Ovary (tissue), 10 donors: ENCODE measurements at places on chromosomes 7 and 10.

GRCh38 chr10:5620223-5620721 is 46.1 kb downstream of the ASB13 start:
- DNase-seq, result peak; percentile 79
- no peaks in the 10 kb centered on the region for H3K27me3 ChIP-seq
- peak overlapping the region; percentile 35 for H3K27ac ChIP-seq

- H3K4me1 ChIP-seq, result no peaks in the 10 kb centered on the region
- H3K4me3 ChIP-seq, result no peak overlapping the region
- DNase-seq, result no peak
- H3K36me3 ChIP-seq, result no peaks in the 10 kb centered on the region
Observed at GRCh38 chr10:79601939-79602338, 8.8 kb upstream of the SFTPA1 start.

GRCh38 chr7:80508440-80508839 is 3.4 kb downstream of the GNAT3 start:
- no peaks in the 10 kb centered on the region for H3K36me3 ChIP-seq
- H3K27ac ChIP-seq, result peak overlapping the region; percentile 35
- H3K4me1 ChIP-seq, result no peaks in the 10 kb centered on the region
- no peak overlapping the region for H3K4me3 ChIP-seq
- no peaks in the 10 kb centered on the region for H3K27me3 ChIP-seq

- no peaks in the 10 kb centered on the region for H3K36me3 ChIP-seq
- no peaks in the 10 kb centered on the region for H3K27me3 ChIP-seq
- no peak overlapping the region for H3K27ac ChIP-seq
- H3K4me1 ChIP-seq, result no peaks in the 10 kb centered on the region
Observed at GRCh38 chr10:97733256-97733655, 3.7 kb upstream of the ZFYVE27 start.
